ENCODE measurements at places on chromosomes 3 and 15.

DNA sequence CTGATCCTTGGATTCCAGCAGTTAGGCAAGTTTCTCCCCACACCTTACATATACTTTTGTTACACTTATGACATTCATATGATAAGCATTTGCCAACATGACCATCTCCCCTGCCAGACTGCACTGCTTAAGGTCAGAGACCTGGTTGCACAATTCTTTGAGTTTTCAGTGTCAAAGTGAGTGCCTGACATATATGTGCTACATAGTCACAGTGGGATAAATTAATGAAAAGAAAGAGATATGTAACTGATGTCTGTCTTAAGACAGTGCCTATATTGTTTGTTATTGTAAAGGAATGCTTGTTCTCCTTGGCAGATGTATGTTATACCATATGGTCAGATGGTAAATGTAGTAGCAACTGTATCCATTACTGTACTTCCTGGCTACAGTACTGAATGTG lies 3.5 kb upstream of the DCUN1D1 start:
- DNase-seq: no peak

GRCh38 chr15:49848282-49848724 lies 227.5 kb downstream of the DTWD1 start:
- no peak for DNase-seq

DNA sequence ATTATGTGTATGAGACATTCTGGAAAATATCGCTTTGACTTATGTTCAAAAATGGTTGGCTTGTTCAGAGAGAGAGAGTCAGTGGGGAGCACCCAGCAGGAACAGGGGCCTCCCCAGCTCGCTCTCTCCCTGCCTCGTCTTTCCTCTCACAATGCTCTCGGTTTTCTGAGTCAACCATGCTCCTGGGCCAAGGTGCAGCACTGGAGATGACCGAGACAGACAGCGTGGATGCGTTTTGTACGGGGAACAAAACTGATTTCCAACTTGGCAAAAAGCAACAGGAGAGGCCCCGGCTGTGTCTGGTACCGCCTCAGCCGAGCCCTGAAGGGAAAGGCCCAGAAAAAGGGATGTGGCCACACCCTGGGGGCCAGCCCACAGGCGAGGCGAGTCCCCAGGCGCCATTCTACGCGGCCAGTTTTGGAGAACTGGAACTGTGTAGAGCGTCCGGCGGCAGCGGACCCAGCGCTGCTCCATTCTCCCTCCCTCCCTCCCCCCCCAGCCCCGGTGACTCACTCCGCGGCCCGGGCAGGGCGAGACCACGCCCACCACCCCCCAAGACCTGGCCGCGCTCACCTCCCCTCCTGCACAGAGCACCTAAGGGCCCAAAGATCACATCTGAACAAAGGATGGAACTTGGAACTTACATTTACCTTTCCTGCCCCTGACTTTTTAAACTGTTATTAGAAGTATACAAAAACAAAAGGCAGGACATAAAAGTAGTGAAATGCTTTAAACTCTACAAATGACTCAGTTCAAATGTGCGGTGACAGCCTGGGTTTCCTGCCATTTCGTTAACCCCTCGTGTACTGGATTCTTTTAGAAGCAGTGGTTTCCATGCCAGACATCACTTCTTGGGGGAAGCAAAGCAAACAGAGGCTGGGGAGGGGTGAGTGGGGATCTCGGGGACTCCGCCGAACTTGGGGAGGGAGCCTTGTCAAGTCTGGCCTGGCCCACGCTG lies 12.7 kb downstream of the ATP10A start:
- DNase-seq: no peak

- DNase-seq: no peak
These were observed 33.8 kb upstream of the ACP3 start for GRCh38 chr3:132283440-132283839.

- DNase-seq: no peak
These were observed 99.1 kb downstream of the DNASE1L3 start for GRCh38 chr3:58111513-58112184.

- no peak for DNase-seq
These were observed 11.0 kb downstream of the CXCR6 start for GRCh38 chr3:45954306-45954705.

DNA sequence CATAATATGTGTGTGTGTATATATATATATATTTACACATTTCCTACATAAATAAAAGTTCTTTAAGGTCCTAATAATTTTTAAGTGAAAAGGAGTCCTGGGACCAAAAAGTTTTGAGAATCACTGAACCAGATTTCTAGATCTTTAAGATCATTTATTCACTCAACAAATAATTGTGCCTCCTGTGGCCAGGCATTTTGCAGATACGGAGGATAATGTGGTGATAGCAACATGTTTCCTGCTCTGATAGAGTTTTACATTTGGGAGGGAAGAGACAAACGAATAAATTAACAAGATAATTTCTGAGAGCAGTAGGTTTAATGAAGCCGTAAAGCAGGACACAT lies 448 bp upstream of the RNF7 start:
- no peak for DNase-seq

- no peak for DNase-seq
These were observed 110.8 kb downstream of the TBC1D2B start for GRCh38 chr15:77966540-77967234.

DNA sequence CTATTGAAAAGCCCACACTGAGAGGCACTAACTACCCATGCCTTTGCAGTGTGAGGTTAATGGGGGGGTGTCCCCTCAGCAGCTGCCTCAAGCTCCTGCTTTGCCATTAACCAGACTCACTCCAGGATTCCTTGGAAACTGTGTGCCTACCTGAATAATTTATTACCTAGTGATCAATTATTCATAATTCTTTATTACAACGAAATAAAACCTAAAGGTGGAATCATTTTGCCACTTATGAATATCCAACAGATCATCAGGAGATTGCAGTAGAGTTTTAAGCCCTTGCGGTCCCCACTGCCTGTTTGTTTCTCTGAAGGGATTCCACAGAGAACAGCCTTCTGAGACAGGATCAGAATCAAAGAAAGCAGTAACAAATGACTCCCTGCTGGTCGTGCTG lies 23.3 kb downstream of the NEK11 start:
- no peak for DNase-seq

DNA sequence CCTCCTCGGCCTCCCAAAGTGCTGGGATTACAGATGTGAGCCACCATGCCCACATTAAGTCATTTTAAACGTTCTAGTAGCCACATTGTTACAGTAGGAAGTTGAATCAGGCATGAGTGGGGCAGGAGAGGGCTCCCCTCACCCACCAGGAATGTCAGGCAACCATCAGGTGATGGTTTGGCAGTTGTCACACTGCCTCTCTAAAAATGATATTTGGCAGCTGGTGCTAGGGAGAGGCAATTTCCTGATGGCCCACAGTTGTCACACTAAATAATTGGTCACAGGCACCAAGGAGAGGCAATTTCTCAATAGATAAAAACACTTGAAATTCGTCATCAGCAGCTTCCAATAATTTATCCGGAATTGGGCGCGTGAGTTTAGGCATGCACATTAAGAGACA lies 79.2 kb upstream of the ABHD2 start:
- no peak for DNase-seq

GRCh38 chr3:37987751-37988179 lies 2.8 kb upstream of the VILL start:
- DNase-seq: no peak

GRCh38 chr15:84748274-84749110 lies at the start of gene ZNF592:
ZNF592 (plus strand) TSS chr15:84748592; CDS start chr15:84782676, 34,084 bp downstream.
- no peak for DNase-seq

DNA sequence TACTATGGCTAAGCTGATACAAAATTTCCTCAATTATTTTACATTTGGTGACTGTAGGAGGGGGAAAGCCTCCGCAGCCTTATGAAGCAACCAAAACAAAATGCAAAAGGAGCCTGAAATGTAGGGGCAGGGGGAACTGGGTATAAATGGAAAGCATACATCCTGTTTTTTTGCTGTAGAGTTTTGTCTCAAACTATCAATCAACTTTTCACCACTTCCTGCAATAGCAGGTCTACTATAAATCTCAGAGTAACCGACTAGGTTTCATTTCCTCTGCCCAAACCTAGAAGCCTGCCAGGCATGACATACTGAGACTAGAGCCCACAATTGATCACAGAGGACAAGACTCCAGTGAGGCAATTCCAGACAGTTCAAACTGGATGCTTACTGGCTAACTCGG lies 91.3 kb downstream of the SHQ1 start:
- no peak for DNase-seq

GRCh38 chr3:134445636-134446035 lies 40.1 kb downstream of the ANAPC13 start:
- no peak for DNase-seq

- DNase-seq: no peak
These were observed 11.8 kb downstream of the PARP15 start for GRCh38 chr3:122589297-122589696.
